ENCODE measurements at places on chromosomes 2 and 18.
A peak's percentile ranks its signal among the peaks of the same experiment; 100 is the strongest.

GRCh38 chr18:25896178-25896780, 194.1 kb downstream of the SS18 start:
- DNase-seq: peak; percentile 36

GRCh38 chr2:216298719-216299495, 73.4 kb downstream of the MARCHF4 start:
- no peak for DNase-seq

- no peak for DNase-seq
Measured at GRCh38 chr2:230907361-230908091, 17.5 kb downstream of the GPR55 start.

DNA sequence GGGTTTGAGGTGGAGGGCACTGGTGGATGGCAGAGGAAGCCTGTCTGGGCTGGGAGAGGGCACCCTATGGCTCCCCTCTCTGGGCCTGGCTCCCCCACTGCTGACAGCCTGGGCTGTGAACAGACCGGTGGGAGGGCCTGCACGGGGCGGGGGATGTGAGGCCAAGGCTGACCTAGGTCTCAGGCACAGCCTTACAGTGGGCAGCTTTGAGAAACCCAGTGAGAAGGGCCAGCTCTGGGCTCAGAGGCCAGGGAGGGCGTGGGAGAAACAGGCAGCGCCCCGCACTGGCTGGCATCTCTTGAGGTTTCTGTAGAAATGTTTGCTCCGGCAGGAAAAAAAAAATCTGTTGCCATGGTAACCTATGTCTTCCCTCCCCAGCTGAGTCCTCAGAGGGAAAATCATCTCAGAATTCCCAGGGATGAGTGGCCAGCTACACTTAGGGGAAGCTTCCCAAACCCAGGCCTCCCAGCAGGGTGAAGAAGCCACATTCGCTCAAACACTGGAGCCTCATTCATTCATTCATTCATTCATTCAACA, 71.7 kb upstream of the TAF1B start:
- no peak for DNase-seq

GRCh38 chr2:233387667-233388528, 33.6 kb downstream of the DGKD start:
- DNase-seq: no peak

GRCh38 chr18:5144629-5145028, 52.4 kb downstream of the AKAIN1 start:
- no peak for DNase-seq

DNA sequence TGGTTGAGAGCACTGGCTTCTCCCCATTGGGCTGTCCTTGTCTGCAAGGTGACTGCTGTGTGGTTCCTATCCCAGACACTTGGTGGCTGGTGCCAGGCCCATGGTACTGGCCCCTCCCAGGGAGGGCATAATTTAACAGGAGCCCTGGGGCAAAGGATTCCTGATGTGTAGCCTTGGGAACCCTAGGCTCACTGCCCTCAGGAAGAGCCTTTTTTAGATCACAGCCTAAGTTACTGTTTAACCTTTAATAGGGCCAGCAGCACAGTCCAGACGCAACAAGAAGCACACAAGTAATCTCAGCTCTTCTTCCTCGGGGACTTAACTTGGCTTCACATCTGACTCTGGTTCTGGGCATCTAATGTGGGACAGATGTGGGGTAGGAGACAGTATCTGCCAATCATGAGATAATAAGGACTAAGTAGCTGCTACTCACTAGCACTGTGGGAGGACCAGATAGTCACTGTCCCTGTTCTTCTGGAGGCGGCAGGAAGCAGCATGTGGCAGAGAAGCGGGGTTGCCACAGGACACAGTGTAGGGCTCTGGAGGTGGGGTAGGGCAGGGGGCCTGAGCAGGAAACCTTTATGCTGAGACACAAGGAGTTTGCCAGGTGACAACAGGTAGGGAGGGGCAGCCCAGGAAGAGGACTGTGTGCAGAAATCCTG, 136.3 kb downstream of the TMEM17 start:
- no peak for DNase-seq

DNA sequence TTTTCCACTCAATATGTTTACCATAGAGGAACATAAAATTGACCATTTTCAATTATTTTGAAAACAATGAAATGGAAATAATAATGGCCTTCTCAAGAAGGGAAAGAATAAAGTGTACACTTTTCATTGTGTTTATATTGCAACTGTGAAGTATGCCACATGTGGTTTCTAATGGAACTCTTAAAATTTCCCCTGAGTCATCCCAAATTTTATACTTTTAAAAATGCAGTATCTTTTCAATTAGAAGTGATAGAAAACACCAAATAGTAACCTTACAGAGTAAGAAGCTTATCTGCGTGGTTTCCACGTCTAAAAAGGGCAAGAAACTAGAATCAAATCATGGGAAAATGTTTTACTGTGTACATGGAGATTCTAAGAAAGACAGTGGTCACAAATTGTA, 70.0 kb downstream of the SCG2 start:
- DNase-seq: no peak

- no peak for DNase-seq
Measured at GRCh38 chr18:23451011-23451410, 2.1 kb upstream of the RIOK3 start.

DNA sequence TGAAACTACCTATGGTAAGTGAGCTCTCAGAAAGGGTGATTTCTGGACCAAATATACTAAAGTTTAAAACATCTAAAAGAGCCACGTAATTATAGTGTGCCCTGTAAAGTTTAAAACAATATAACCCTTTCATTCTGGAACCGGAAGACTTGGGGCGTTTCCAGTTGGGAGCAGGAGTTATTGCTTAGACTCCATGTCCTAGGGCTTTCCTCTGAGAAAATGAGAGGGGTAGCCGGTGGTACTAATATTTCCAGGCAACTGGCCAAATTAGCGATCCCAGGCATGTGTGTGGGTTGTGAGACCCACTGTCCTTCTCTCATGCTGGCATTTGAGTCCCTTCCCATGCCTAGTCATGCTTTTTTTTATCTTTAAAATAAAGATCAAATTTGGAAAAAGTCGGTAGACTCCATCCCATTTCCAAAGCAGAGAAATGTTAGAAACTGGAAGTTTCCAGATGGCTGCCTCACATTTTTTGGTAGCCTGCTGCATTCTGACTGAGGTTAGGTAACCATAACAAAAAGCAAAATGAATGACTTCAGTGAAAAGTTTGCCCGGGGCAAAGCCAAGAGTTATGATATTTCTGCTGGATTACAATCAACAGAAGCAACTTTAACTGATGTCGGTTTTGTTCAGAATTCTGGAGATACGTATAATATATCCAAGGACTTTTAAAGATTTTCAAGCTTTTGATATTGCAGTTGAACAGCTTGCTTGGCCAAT, 227.4 kb downstream of the SS18 start:
- DNase-seq: no peak

- DNase-seq: no peak
Measured at GRCh38 chr2:226669249-226669648, 130.4 kb downstream of the IRS1 start.

DNA sequence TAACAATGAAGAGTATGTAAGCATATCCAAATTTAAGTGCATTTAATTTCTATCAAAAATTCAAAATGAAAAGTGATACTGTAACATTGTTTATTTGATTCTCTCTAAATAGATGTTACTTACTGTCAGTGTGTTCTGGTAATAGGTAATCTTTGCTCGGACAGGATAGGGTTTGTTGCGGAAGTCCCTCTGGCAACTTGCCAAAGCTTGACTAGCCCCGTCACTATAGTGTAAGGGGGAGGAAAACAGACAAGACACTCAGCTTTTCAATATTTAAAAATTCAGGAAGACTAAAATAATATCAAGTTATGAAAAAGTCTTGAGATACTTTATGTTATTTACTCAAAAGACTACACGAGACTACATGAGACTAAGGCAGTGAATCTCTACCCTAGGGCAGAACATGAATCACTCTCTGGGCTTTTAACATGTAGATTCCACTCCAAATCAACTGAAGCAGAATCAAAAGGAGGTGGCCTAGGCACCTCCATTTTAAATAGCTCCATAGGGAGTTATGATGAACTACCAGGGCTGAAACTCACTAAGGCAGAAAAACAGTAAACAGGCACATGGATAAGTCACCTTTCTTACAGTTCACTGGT, 5.9 kb downstream of the LMAN1 start:
- no peak for DNase-seq

- DNase-seq: no peak
Measured at GRCh38 chr2:130916438-130916705, 79.7 kb downstream of the ARHGEF4 start.

- no peak for DNase-seq
Measured at GRCh38 chr2:9206991-9207640, 504 bp downstream of the ASAP2 start.

- no peak for DNase-seq
Measured at GRCh38 chr2:98912221-98912851, 23.7 kb downstream of the CRACDL start.

GRCh38 chr18:23378302-23378686, 74.8 kb upstream of the RIOK3 start:
- no peak for DNase-seq

DNA sequence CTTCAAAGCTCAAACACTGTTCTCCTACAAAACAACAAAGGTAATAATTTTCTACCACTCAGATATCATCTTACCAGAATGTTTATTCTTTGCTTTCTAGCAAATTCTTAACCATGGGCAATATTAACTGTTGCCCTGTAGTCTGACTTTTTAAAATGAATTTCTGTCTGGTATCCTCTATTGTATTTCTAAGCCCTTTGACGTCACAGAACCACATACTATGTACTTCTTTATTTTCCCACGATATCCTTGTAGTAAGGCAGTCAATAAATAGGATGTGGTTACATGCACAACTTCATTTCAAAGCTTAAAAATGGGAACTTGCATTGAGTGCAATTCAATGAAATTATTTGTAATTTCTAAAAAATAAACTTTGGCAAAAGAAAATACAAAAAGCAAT, 58.7 kb downstream of the THADA start:
- DNase-seq: no peak
